Caki2 (cell line): ENCODE measurements at places on chromosomes 5 and 9. TPM values are rescaled to one million over a fixed set of nuclear protein-coding genes. Genes with fewer than 3 reads are reported as not detected.

GABRA6 gene
- total RNA-seq, result not detected in 2 replicates

- DNase-seq, result no peak
Measured at GRCh38 chr9:133578524-133579441, 30.4 kb downstream of the FAM163B start.

GRCh38 chr5:96569332-96569731, 92.8 kb upstream of the CAST start:
- DNase-seq, result no peak

GRCh38 chr5:36585701-36586100, 20.7 kb upstream of the SLC1A3 start:
- DNase-seq, result no peak

GRCh38 chr5:14655146-14655741, 9.3 kb upstream of the OTULIN start:
- DNase-seq, result no peak

GRCh38 chr9:2691212-2691611, 26.1 kb upstream of the KCNV2 start:
- DNase-seq, result no peak

GRCh38 chr5:64836786-64837185, 68.1 kb downstream of the CWC27 start:
- no peak for DNase-seq
